ENCODE measurements at places on chromosomes 2 and 18.

DNA sequence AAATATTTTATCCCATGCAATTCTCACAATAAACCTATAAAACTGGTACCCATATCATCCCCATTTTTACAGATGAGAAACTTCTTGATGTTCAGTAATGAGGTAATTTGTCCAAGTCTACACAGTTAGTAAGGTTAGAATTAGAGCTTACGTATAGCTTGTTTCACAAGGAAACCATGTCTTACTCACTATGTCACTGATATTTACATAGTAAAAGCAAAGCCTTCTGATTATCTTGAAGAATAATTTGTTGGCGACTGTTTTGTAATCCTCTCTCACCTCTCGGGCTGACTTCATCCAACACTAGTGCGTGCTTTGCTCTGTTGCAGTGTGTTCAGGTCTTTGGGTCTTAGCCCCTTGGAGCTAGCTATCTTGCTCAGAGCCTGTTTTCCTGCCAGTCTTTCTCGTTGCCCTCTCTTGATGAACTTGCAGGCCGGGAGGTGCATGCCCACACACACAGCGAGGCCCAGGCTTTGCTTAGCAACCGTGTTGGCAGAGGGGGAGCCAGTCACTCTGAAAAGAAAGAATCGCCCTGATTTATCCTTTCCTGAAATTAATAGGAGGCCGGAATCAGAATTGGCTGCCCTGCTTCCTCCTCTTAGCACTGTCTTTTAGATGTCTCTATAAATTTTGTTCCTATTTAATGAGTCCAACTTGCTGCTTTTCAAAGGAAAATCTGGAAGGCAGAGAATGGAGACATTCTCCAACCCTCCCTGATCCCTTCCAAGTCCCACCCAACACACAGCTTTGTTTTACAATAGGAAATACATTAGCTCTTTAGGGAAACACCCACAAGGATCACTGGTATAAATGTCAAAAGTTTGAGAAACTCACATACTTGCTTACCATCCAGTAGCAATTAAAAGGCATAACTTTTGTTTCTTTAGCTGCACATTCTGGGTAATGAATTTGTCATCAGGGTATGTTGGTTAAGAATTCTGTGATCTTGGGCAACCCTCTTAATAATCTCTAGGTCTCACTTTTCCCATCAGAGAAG, 97.6 kb upstream of the SEC11C start:
- no peak for DNase-seq

- no peak for DNase-seq
Measured at GRCh38 chr2:240572141-240573031, 4.1 kb downstream of the RNPEPL1 start.

DNA sequence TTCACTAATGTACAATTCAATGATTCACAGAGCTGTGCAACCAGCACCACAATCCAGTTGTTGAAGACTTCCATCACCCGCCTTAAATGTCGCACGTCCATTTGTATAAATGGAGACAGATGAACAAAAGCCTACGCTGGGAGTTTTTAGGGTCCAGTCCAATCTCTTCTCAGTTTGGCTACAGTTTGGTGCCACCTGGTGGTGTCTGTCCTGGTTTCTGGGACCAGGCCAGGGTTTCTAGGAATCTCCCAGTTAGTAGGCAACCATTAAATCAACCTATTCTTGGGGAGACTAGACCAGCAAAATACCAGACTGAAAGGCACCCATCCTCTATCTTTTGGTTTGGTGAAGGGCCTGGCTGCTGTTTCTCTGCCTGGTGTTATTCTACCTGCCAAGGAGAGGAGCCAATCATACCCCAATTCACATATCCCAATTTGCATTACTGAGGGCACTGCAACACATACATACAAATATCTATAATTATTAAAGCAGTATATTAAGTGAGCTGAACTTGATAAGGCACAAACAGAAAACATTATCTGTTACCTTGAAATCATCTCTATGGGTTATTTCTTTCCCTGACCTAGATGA, 3.2 kb upstream of the DDX1 start:
- no peak for DNase-seq

- DNase-seq, result no peak
Measured at GRCh38 chr18:63135101-63135500, 184.5 kb downstream of the BCL2 start.

DNA sequence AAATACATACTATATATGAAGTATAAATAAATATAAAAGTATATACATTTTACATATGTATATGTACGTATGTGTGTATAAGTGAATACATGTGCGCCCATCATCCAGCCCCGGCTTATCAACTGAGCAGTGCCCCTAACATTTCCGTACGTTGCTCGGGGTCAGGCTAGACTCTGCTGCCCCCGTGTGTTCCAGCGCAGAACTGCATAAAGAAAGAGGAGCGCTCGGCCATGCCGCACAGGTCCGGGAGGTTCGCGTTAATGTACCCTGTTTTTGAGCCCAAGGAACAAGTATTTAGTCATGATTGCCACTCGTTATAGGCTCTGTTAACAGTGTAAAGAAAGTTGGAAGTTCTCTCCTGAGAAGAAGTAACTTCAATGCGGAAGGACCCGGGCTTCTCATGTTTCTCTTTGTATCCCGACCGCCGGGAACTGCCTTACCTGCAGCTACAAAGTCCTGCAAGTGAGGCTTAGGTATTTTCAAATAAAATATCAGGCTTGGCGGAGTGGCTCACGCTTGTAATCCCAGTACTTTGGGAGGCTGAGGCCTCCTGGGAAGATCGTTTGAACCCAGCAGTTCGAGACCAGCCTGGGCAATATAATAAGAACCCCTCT, 55.7 kb downstream of the CD8B2 start:
- peak; percentile 46 for DNase-seq

GRCh38 chr2:205495819-205496218, 186.5 kb upstream of the NRP2 start:
- no peak for DNase-seq

DNA sequence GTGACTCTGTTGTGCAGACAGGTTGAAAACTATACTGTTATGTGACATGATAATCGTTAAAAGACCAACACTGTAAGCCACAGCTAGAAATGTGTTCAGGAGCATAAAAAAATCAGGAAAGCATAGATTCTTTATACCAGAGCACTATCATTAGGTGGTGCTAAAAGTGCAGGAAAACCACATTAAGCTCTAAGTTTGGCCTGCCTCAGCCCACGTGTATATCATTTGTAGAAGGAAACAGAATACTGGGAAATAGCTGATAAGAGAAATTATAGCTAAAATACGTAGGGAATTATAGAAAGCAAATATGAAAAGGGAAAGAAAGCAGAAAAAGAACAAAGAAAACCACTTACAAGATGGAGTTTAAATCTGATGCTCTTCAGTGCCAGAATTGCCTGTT, 26.5 kb upstream of the C2orf74 start:
- DNase-seq, result no peak

DNA sequence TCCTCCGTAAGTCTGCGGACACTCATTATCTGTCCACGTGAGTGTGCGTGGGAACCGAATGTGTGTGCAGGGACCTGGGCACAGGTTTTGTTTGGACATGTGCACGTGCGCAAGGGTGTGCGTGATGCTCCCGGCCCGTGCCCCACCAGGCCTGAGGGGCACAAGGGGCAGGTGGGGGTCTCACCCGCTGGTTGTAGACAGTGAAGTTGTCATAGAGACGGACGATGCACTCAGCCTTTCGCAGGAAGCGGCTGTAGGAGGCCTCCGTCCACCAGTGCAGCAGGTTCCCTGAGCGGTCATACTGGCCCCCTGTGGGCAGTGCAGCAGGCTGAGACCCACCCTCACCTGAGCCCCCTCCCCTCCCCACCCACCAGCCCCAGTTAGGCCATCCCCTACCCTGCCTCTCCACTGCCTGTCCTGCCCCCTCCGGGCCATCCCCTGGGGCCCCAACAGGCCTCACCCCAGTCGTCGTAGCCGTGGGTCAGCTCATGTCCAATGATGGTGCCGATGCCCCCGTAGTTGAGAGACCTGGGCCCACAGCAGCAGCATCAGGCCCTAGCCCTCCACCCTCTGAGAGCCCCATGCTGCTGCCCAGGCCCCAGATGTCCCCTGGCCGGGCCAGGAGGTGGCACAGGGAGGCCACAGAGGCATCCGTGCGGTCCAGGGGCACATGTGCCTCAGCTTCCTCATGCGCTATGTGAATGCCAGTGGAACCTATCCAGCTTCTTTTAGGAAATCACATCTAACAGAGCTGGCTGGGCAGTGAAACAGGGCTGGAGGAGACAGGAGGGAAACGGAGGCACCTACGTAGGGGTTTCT, 6.1 kb downstream of the ECEL1 start:
- no peak for DNase-seq
